ENCODE measurements at places on chromosomes 6 and 20.

- DNase-seq = no peak
These were observed 60.9 kb upstream of the TOP1 start for GRCh38 chr20:40967700-40968099.

DNA sequence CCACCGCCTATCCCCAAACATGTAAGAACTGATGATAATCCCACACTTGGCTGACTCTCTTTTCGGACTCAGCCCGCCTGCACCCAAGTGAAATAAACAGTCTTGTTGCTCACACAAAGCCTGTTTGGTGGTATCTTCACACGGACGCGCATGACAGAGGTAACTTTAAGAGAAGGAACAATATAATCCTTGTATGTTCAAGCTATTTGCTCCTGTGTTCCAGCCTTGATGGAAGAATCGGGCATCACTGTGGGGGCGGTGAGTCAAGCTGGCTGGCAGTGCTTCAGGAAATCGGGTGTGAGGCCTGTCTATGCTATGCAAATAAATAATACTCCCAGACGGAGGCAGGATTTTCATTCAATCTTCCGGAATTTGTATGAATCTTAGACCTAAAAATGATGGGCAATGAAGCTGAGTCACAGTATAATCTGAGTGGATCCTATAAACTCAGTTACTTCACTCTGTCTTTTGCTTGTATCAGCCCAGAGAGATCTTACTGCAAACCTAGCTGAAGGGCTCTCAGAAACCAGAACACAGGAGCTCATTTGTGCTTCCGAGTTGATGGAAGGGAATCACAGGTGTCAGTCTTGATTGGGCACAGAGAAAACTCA lies 45.2 kb upstream of the NT5E start:
- peak; percentile 82 for DNase-seq

DNA sequence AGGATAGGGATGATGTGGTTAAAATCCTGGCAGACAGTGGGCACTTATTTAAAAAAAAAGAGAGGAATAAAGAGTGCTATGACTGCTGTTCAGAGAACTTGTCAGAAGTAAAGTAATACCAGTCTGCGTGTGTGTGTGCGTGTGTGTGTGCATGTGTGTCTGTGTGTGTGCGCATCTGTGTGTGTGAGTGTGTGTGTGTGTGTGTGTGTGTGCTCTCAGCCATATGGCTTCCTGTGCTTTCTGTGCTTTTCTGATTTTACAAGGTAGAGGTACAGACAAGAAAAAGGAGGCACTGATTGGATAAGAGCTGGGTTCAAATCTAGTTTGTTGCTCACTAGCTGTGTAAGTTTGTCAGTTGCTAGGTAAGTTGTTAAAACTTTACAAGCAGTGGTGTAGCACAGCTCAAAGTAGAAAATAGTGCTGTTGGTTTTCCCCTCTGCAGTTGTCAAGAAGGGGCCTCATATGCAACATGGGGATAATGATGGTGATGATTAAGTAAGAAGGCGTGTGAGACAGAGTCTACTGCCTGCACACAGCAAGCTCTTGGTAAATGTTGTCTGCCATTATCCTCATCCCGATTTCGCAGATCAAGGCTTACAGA lies 155.3 kb upstream of the ZNF217 start:
- peak; percentile 41 for DNase-seq

DNA sequence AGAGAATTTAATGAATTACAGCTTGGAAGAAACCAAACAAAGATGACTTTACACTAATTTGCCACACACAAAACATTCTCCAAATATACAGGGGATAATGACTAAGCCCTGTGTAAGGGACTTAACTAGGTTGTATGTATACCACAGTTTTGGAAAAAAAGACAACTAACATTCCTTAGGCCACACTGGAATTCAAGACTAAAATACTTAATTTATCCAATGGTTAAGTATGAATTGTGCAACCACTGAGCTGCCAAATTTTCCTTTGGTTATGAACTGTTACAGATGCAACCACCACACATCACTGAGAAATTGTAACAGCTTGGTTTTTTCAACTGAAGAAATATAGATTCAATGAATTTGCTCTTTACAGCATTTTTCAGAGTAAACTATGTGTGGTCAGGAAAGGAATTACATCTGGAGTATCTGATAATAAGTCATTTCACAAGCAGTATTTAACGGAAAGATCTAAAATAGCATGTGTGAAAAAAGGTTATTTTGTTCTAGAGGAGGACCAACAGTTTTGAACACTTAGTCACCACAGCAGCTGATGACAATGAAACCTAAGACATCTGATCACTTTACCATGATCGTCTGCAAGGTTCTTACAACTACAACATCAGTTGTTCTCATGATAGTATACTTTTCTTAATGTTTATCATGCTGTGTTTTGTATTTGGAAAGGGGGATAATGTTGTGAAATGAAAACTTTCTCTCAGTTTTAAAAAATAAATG lies 318.8 kb downstream of the BCKDHB start:
- no peak for DNase-seq

DNA sequence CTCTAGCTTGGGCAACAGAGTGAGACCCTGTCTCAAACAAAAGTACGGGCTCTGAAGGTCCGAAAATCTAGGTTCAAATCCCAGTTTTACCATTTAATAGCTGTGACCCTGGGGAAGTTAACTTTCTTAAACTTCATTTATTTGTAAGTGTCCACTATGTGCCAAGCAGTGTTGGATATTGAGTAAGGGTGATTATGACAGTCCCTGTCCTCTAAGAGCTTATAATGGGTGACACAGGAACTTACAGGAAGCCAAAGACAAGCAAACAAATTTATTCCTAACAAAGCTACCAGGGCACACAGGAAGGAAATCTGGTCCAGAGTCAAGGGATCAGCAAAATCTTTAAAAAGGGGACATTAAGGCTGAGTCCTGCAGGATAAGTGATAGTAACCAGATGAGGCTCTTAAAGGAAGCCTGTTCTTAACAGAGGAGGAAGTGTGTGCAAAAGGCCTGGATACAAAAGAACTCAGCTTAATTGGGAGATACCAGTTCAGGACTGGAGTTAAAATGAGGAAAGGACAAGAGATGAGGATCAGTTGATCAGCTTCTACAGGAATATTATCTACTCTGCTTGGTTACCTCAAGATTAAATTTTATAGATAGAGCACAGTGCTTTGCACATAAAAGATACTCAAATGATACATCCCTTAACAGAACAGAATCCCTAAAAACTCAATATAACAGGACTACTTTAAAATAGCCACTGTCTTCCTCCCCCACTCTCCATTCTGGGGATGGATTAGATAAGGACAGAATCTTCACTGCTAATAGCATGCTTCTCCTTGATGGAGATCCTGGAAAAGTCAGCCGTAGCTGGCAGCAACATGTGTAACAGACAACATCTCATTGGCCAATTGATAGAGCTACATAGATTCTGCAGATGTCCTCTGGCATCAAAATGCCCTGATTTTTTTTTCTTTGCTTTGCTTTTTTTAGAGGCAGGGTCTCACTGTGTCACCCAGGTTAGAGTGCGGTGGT lies 6.1 kb downstream of the SNX3 start:
- no peak for DNase-seq

DNA sequence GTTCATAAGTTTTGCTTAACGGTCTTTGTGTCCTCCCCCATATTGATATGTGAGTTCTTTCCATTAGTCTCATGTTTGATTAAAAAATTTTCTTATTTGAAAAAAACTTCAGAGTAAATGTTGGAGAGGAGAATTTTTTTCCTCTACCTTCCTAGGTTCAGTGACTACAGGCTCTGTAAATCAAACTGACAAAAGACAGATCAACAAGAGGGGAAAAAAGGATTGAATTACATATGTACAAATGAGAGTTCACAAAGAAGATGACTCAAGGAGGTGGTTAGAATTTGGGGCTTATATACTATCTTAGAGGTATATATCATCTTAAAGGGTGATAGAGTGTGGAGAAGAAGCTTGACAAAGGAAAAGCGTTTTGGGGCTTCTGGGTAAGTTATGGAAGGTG lies 5.6 kb downstream of the TMC2 start:
- DNase-seq = no peak

DNA sequence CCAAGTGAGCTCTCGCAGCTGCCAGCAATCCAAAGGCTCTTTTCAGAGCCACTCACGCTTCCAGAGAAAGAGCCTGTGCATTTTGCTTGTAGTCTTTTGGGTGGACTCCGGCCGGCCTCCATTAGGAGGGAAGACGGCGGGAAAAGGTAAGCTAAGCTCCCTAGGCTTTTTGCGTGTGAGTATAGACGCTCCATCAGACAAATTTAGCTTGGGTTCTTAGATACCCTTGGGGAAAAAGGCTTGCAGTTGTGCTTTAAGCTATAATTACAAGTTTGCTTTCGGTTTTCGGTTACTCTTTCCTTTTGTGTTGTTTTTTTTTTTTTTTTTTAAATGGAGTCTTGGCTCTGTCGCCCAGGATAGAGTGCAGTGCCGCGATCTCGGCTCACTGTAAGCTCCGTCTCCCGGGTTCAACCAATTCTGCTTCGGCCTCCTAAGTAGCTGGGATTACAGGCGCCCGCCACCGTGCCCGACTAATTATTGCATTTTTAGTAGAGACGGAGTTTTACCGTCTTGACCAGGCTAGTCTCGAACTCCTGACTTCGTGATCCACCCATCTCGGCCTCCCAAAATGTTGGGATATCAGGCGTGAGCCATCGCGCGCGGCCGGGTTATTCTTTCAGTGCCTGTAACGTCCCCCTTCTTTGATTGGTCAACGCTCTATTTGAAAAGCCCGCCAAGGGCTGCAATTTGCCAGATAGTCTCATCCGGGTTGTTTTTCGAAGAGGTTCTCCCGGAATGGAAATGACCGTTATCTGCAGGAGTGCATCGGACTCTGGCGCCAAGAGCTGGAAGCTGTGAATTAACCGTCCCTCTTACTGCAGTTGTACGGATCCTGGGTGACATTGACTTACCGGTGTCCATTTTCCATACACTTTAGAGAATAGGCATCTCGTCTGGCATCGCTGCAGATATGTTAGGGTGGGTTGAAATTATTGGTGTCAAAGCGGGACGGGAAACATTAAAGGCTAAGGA lies 18.1 kb downstream of the OR2B2 start:
- DNase-seq = peak; percentile 95

- no peak for DNase-seq
These were observed 113.9 kb downstream of the HFE start for GRCh38 chr6:26200918-26201721.

GRCh38 chr20:4069751-4070150 lies 54.4 kb upstream of the RNF24 start:
- DNase-seq = no peak

- no peak for DNase-seq
These were observed 97.3 kb downstream of the ADGRB3 start for GRCh38 chr6:68732423-68732822.

- no peak for DNase-seq
These were observed 404.1 kb downstream of the FOXA2 start for GRCh38 chr20:22180244-22180643.

DNA sequence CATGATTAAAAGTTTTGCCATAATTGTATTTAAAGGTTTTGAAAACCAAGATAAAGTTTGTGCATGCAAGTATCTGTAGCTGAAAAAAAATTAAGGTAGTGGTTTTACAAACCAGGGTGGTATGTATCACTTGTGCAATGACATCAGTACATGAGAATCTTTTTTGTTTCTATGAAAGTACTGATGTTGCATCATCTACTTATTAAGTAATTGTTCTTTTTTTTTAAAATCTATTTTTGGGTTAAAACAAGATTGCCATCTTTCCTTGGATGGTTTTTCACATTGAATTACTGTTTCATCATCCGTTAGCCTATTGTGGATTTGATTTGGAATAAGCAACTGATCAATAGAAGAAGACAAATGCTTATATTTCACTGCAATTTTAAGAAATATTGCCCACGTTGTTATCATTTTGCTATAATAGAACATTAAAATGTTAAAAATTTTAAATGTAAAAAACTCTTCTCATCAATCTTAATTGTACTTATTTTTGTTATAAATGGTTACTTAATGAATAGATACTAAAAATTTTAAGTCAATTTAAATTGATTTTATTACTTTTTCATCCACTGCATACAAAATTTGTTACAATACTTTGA lies 39.8 kb upstream of the TAGAP start:
- DNase-seq = no peak

GRCh38 chr20:2289475-2289874 lies 6.3 kb upstream of the TGM3 start:
- no peak for DNase-seq

- no peak for DNase-seq
These were observed 902 bp downstream of the SLC29A1 start for GRCh38 chr6:44224029-44224964.

GRCh38 chr20:62879275-62880146 lies 17.9 kb upstream of the TCFL5 start:
- no peak for DNase-seq

DNA sequence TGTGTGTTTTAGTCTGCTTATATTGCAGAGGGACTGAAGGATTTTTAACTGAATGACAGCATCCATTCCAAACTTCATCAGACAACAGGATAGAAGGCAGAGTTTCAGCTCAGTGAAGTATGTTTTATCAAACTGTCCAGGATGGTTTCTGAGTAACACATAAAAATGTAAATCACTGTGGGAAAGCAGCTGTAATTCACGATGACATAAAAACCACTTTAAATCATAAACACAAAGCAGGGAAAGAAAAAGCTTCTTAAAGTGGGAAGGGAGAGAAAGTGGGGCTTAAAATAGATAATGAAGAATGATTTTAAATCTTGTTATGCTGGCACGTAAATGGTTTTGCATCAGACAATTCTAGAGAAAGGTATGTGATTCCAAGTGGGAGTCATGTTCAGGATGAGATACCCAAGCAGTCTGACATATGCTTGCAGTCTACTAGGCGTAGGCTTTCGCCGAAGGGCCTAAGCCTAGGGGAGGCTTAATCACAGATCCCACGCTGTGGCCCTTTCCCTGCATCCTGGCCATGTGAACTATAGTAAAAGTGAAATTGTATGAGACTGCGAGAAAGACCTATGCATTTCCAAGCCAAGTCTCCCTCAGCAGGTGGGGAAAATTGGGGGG lies 610.6 kb downstream of the PRKN start:
- DNase-seq = no peak

DNA sequence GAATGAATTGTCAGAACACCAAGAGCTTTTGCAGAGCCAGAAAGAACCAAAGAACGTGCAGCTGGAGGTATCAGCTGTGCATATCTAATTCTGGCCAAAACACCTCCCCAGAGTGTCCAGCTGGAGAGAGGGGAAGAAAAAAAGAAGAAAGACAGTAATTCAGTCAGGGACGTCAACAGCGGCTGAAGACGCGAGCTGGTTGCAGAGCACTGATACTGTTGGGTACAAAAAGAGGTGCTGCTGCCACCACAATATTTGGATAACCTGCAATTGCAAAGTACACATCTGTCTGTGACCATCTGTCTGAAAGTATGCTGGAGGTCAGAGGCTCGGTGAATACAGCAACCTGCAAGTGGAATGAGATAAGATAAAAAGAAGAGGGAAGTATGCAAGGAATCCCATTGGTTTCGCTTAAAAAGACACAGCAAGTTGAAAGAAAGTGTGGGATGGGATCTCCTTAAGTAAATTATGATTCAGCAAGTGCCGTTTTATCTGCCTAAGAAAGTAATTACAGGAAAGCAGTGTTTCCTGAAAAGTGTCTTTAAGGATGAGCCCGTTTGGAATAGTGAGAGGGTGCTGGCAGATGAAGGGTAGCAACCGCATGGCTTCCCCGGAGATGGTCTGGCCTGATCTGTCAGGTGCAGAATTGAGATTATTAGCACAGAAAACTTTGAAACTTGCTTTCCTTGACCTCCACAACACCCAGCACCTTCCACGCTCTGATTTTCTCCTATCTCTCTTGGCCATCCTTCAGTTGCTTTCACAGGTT lies 189.9 kb upstream of the PRDM1 start:
- peak; percentile 25 for DNase-seq
